ENCODE measurements at places on chromosomes 13 and 19.

DNA sequence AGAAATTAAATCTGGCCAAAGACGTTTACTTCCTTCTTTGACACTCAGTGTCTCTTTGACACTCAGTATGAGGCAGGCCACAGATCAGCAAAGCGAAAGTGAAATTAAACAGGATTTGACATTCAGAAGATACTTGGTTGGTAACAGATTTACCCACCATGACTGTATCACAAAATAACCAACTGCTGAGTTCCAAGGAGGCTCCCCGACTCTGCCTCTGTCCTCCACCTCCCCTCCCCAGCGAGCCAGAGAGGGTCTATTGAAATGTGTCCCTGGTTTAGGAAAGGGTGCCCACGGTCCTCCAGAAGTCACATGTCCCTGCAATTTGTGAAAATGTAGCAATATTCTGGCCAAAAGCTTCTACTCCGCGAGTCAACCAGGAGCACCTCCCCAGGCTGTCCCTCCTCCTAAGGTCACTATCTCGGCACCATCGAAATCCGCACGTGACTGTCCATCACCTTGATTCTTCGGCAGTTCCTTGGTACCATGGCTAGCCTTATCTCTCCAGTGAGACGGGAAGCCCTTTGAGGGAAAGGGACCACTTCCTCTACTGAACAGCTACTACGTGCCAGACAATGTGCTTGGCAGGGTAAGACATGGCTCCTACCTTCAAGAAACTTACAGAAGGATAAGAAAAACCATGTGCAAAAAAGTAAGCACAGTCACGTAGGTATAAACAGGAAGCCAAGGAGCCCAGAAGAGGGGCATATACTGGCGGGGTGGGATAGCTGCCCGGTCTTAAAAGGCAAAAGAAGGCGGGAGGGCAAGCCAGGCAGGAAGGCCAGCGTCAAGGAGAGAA lies 1.5 kb downstream of the N4BP2L1 start:
- no peak for DNase-seq

GRCh38 chr13:37406031-37406430 lies 192.5 kb downstream of the POSTN start:
- no peak for DNase-seq

- no peak for DNase-seq
These were observed 2.5 kb downstream of the KDM4B start for GRCh38 chr19:4971424-4971793.

GRCh38 chr13:45870232-45870631 lies 18.7 kb upstream of the SIAH3 start:
- no peak for DNase-seq

GRCh38 chr19:40872209-40872608 lies 9.8 kb downstream of the CYP2A7 start:
- no peak for DNase-seq

DNA sequence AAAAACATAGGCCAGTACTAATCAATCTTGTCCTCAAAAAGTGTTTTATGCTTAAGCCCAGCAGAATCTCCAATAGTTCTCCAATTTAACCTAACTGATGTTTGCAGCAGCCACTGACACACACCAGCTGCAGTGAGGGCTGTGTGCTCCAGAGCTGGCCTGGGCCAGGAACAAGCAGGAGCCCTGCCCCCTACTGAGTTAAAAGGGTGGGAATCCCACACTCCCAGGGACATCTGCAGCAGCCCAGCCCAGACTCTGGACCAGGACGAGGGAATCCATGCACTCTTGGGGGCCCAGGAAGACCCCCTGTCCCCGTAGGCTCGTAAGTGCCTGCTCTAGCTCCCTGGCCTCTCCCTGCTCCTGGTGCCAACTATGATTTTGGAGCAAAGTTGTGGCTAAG lies 91.5 kb upstream of the ATXN8OS start:
- DNase-seq = no peak

GRCh38 chr19:1854542-1855039 lies 6.3 kb upstream of the REXO1 start:
- no peak for DNase-seq

DNA sequence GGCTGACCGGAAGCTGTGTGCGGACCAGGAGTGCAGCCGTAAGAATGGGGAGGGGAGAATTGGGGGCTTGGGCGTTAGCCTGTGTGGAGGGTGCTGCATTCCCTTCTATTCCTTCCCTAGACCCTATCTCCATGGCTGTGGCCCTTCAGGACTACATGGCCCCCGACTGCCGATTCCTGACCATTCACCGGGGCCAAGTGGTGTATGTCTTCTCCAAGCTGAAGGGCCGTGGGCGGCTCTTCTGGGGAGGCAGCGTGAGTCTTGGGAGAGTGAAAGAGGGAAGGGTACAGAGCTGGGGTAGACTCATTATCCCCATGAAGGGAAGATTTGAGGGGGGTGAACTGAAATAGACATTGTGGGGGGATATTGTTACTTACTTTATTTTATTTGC lies 306 bp downstream of the MIA start:
- DNase-seq = no peak

DNA sequence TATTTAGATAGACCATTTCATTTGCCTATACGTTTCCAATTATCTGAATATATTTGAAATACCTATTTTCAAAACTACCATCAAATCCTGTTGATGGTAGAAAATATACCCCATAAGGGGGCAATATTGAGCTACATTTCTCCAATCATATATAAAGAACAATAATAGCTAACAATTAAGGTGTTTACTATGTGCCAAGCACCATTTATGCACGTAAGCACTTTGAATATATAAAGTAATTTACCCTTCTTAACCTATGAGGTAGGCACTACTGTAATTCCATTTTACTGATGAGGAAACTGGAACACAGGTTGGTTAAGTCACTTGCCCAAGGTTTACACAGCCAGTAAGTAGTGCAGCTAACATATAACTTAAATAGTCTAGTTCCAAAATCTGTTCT lies 79.2 kb downstream of the UBL3 start:
- DNase-seq = no peak

DNA sequence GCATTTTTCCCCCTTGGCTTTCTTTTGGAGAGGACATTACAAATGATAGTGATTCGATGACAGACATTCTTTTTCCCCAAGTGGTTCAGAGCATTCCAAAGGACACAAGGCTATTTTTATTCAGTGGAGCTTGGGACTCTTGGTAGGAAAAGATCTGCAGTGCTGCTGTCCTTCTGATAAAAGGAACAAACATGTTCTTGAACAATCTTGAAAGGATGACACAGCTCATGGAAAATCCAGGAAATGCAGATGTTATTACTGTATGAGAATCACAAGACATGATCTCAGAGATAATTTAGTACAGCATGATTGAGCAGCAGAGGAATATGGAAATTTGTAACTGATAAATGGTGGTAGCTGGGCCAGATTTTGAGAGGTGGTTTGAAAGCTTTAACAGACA lies 96.2 kb upstream of the RFC3 start:
- no peak for DNase-seq

- DNase-seq = no peak
These were observed 31.0 kb downstream of the RUBCNL start for GRCh38 chr13:46355901-46356590.

- DNase-seq = peak; percentile 40
These were observed 12.0 kb downstream of the KHSRP start for GRCh38 chr19:6412447-6413091.

DNA sequence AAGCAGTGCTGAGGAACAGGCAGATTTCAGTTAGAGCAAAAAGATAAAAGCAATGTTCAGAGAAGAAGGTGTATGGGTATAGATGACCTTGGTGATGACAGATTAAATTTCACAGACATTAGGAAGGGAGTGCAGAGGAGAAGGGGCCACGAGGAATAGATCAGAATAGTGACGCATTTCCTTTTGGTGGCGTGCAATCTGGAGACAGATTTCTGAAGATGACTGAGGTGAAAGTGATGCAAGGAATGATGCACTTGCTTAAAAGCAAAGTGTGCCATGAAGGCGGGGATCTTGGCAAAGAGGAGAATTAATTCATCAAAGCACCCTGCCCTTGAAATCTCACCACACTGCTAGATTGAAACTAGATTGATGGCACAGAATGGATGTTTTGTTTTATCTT lies 202.4 kb downstream of the ITGBL1 start:
- no peak for DNase-seq

DNA sequence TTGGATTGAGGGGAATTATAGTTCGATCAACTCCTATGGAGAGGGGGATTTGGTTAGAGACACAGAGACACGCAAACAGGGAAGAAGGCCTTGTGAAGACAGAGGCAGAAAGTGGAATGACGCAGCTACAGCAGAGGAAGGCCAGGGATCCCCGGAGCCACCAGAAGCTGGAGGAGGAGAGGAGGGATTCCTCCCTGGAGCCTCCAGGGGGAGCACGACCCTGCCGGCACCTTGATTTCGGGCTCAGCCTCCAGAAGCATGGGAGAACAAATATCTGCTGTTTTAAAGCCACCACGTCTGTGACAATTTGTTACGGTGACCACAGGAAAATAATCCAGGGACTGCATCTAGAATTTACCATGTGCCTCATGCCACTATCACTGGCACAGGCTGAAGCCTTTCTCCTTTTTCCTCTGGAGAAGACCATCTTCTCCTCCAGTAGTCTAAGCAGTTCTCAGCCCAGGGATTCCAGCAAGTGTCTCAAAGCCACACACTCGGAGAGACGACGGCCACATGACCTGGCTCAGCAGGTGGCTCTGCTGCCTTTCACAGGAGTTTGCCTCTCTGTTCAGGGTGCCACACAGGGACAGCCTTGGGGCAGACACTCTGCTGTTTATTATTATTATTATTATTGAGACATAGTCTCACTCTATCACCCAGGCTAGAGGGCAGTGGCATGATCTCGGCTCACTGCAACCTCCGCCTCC lies 39.9 kb upstream of the CCNE1 start:
- DNase-seq = no peak

DNA sequence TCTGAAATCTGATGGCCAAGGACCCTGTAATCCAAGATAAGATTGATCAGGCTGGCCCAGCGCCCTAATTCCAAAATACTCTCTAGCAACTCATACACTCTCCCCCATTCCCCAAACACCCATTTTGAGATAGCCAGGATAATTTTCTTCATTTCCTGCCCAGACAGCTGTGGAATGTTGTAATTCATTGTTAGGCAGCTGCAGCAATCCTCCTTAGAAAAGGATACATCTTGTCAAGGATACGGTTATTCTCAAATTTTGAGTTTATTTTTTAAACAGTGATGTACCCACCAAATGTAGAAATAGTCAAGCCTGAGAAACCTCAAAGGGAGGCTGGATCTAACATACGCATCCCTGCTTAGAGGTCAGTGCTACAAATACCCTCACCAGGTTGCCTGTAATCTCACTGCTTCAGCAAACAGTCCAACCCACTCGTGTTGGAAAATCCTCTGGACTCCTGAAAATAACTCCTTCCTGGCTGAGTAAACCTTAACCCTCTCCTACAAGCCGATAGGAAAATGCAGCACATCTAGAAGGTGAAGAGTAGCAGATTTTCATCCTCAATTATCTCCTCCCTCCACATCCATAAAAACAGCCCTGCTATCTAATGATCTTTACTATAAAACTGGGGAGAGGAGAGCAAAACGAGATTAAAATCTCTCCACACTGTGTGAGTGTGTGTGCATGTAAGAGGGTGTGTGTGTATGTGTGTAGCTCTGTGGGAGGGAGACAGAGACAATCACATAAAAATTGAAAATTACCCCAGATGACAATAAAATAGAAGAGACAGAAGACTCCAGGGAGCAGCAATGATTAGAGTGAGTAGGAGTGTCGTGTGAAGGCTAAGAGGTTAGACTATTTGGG lies 683.1 kb downstream of the DIAPH3 start:
- no peak for DNase-seq

DNA sequence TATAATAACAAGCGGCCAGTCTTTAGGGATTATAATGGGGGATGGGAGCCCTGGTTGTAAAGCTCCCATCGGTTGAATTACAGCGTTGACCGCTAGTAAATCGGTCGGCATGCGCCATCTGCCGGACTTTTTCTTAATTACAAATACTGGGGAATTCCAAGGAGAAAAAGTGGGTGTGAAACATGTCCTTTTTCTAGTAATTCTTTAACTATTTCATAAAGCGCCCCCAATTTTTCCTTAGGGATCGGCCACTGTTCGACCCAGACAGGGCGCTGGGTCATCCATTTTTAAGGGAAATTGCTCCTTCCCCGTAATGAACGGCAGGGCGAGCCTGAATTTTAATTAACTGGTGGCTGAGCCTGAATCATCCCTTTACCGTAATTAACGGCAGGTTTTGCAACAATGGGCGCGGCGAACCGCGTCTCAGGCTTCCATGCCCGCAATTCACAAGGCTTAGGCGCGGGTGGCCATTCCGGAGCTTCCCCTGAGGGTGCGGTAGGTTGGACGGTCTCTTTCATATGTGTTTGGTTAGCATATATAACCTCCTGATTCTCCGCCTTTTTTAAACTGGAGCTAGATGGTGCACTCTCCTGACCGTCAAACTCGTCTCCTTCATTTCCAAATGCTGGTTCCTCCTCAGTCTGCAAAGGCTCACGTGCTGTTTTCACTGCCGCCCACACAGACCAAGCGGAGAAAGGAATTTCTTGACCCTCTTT lies 30.2 kb upstream of the EVI5L start:
- DNase-seq = peak; percentile 50

- DNase-seq = no peak
These were observed 30.4 kb upstream of the GRTP1 start for GRCh38 chr13:113394339-113394640.

- DNase-seq = no peak
These were observed 2.5 kb downstream of the AKT1S1 start for GRCh38 chr19:49874503-49875157.

GRCh38 chr13:37049810-37050209 lies 9.7 kb downstream of the SUPT20H start:
- DNase-seq = no peak

GRCh38 chr19:3321696-3322095 lies 44.7 kb upstream of the NFIC start:
- no peak for DNase-seq

Data from T-helper 9 cell (primary cell).